ENCODE measurements at places on chromosomes 6 and 20. TPM values are rescaled to one million over a fixed set of nuclear protein-coding genes. Genes with fewer than 3 reads are reported as not detected.

HEY2 gene
- total RNA-seq: not detected

C20orf144 gene
- total RNA-seq: not detected

DNA sequence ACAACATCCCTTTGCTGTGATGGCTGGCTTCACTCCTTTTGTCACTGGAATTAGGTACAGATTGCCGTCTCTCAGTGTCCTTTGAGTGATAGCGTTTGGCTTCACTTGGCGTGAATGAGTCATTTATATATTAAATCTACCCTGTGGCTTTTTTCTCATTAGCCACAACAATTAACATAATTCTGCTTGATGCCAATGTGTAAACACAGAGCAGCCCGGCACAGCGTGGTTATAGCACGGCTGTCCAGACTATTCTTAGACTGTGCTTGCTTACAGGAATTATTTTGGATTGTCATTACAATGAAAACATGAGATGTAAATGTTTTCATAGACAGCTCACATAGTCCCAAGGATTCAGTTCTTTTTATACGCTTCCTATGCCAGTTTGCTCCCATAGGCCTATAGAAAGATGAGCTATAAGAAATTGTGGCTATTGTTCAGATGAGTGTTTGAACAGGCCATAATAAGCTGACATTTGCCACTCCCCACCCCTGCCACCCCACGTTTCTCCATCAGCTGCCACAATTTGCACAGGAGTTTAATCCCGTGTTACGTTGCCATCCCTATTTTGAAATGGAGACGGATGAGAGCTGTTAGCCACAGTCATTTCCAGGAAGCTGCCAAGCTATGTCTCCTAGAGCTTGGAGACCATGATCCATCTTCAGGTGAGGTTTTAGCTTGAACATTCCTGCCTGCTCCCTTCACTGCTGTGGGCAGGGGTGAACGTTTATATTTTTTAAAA, 65.9 kb downstream of the PPP1R14C start:
- no peaks in the 10 kb centered on the region for H3K36me3 ChIP-seq
- no peak for DNase-seq
- no peaks in the 10 kb centered on the region for H3K4me1 ChIP-seq
- no peak overlapping the region for H3K4me3 ChIP-seq

DNA sequence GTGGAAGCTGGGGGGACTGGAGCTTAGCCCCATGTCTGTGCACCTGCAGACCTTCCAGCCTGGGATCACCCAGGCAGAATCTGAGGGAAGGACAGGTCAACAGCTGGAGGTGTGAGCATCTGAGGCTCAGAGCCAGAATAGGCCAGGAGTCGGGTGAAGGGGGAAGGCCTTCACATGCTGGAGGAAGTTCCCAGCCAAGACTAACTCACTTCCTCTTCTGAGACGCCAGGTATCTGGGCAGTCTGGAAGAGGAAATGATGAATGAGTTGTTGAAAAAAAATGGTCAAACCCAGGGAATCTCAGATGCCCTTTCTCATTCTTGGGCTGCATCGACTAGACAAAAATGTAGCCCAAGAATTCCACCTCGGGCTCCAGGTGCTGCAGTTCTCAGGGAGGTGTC, 73.6 kb upstream of the TIAM2 start:
- H3K4me3 ChIP-seq: no peak overlapping the region
- no peaks in the 10 kb centered on the region for H3K27me3 ChIP-seq
- no peak for DNase-seq
- H3K4me1 ChIP-seq: no peaks in the 10 kb centered on the region
- H3K36me3 ChIP-seq: no peaks in the 10 kb centered on the region

DEFB116 gene
- not detected for total RNA-seq

POM121L2 gene
- not detected for total RNA-seq

DNA sequence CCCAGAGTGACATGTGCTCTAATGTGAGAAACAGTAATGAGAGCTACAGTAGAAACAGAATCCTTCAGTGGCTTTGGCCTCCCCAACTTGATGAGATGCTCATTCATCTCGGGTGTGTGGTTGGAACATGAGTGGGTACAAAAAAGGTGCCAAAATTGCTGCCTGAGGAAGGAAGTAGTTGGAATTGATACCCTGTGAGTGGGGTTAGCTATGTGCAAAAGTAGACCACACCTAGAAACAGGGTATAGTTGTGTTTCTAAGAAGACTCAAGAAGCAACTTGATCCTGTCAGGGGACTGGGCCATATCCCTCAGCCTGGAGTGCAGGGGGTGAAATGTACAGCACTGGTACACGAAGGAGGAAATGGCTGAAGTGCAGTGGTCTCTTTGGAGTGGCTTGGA, 206.4 kb upstream of the SUPT3H start:
- no peak overlapping the region for H3K27ac ChIP-seq
- H3K4me3 ChIP-seq: peak overlapping the region; percentile 1
- no peaks in the 10 kb centered on the region for H3K27me3 ChIP-seq
- peaks cover 52% of the 10 kb centered on the region for H3K4me1 ChIP-seq
- DNase-seq: no peak

TRAPPC3L gene
- 0.37 TPM for total RNA-seq

DNA sequence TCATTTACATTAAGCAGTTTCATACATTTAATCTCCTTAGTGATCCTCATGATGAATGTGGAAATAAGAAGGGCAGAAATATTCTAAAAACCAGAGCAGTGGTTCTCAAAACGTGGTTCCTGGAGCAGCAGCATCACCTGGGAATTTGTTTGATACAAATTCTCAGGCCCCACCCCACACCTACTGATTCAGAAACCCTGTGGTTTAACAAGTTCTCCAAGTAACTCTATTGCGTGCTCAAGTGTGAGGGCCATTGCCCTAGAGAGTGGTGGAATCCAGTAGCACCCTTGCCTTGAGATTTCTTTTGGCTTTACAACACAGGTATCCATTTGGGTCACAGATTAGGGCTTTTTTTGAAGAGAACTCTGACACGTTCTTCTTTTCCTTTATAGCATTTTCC, 354.6 kb upstream of the FLRT3 start:
- H3K27ac ChIP-seq: no peak overlapping the region
- no peak overlapping the region for H3K4me3 ChIP-seq
- no peaks in the 10 kb centered on the region for H3K36me3 ChIP-seq
- no peak for DNase-seq
- no peaks in the 10 kb centered on the region for H3K27me3 ChIP-seq

GRCh38 chr6:132832891-132833290, 18.5 kb downstream of the RPS12 start:
- no peaks in the 10 kb centered on the region for H3K27me3 ChIP-seq
- no peaks in the 10 kb centered on the region for H3K4me1 ChIP-seq
- no peak overlapping the region for H3K27ac ChIP-seq
- no peak for DNase-seq

GRCh38 chr20:63789836-63790571, 41.1 kb downstream of the ZBTB46 start:
- H3K4me3 ChIP-seq: no peak overlapping the region
- DNase-seq: no peak
- no peak overlapping the region for H3K27ac ChIP-seq
- H3K36me3 ChIP-seq: no peaks in the 10 kb centered on the region

C20orf141 gene
- not detected for total RNA-seq

Measured in CD4-positive, CD25-positive, alpha-beta regulatory T cell (primary cell).